Epithelial cell of prostate (primary cell): ENCODE measurements at places on chromosomes 13 and 19.

- no peak for DNase-seq
These were observed 10.6 kb upstream of the DPF1 start for GRCh38 chr19:38234615-38235014.

GRCh38 chr19:13069415-13070359 is 33.0 kb downstream of the LYL1 start:
- DNase-seq: no peak

- no peak for DNase-seq
These were observed 10.6 kb downstream of the POU2F2 start for GRCh38 chr19:42121656-42122069.

GRCh38 chr13:34128661-34129060 is 310.7 kb downstream of the RFC3 start:
- no peak for DNase-seq

DNA sequence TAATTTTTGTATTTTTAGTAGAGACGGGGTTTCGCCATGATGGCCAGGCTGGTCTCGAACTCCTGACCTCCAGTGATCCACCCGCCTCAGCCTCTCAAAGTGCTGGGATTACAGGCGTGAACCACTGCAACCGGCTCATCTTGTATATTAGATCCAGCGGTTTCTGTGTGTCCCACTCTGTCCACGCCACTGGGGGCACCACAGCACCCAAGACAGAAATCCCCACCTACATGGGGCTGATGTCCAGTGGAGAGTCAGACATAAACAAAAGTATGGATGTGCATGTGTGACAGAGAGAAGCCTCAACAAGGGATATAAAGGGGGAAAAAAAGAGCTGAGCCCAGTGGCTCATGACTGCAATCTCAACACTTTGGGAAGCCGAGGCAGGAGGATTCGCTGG is 65.8 kb upstream of the ADGRE5 start:
- no peak for DNase-seq

GRCh38 chr13:42538996-42539395 is 35.0 kb upstream of the TNFSF11 start:
- no peak for DNase-seq

- DNase-seq: no peak
These were observed 65.6 kb downstream of the MCF2L start for GRCh38 chr13:113034451-113035212.

- DNase-seq: no peak
These were observed 334.2 kb downstream of the DNAJC15 start for GRCh38 chr13:43357564-43357963.

GRCh38 chr19:29188289-29189032 is 24.5 kb downstream of the UQCRFS1 start:
- DNase-seq: no peak

- no peak for DNase-seq
These were observed 42.6 kb upstream of the ADGRL1 start for GRCh38 chr19:14248578-14249011.

DNA sequence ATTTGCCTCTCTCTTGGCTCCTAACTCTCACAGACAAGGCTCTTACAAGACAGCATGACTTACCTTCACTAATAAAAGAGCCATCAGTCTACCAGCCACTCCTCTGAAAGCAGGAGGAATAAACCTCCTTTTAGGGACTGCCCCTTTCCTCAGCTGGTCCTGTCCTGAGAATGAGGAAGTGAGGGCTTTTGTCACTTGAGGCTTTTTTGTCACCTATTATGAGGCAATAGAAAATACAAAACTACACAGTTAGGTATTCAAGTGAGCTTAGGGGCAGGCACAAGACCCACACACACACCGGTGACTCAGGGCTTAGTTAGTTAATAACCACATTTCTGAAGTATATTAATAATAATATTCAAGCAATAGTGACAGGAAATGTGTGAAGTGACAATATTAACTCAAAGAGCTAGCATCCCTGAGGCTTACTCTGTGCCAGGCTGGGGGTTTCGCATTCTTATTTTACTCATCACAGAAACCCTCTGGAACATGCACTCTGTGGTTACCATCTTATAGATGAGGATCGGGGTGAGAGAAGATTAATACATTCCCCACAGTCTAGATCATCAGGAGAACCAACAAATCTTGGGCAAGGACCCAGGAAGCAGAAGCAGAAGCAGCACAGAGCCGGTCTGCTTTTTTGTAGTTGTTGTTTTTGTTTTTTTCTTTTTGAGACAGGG is 379.9 kb downstream of the LIG4 start:
- no peak for DNase-seq

- DNase-seq: no peak
These were observed 7.6 kb downstream of the EHD2 start for GRCh38 chr19:47720669-47721422.

DNA sequence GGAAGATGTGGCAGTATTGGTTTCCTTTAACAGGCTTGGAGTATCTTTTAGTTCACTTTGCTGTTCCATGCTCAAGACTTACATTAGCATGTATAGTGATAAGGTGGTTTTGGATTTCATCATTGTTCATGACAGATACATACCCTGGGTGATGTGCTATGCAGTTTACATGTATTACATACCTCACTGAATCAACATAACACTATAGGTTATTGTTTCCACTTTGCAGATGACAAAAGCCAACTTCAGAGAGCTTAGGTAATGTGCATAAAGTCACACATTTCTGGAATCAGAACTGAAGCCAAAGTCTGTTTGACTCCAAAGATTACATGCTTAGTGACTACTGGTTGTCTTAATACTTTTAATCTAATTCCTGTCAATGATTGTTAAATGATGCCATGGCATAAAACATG is 7.1 kb downstream of the COMMD6 start:
- no peak for DNase-seq

DNA sequence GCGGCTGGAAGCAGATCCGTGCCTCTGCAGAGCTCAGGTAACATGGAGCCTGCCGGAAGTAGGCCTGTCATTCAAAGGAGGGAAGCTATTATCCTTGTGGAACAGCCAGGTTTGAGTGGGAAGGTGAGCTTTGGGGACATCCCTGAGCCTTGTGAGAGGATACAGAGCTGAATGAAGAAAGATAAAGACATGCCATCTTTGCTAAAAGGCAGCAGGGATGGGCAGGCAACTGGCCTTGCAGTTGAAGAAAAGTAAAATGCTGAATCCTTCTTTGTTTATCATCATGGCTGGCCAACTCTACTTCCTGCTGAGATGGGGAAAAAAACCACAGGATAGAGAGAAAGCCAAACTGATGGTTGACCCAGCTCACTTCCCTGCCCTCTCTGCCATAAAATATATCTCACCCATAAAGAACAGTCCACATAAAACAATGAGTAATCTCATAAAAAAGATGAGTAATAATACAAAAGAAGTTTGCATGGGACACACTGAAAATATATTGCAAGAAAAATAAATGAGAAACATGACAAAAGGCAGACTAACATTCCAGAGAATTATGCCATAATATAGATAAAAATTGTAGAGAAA is 226.3 kb downstream of the DLEU7 start:
- peak; percentile 60 for DNase-seq

DNA sequence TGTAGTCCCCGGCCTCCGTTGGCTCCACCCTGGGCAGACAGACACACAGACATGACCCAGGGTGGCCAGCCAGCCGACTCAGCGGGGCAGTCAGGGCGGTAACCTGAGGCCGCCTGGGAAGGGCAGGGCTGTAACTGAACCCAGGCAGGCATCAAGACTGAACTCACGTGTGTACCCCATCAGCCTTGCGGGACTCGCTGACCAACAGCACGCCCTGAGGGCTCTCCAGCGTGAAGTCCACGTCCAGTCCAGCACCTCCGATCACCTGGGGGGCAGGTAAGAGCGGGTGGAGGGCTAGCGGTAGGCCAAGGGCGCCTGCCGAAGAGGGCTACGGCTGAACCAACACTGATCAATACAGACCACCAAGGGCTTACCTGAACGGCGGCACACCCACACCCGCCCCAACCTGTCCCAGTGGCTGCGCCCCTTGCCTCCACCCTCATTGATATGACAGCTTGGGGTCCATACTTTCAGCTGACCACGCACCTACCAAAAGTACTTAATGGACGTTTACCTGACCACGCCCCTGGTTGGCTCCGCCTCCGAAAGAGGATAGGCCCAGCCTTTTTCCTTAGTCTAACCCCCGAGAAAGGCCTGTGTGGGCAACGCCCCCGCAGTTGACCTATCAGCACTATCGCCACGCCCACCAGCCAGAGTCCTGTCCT is 791 bp downstream of the TMED1 start:
- no peak for DNase-seq

DNA sequence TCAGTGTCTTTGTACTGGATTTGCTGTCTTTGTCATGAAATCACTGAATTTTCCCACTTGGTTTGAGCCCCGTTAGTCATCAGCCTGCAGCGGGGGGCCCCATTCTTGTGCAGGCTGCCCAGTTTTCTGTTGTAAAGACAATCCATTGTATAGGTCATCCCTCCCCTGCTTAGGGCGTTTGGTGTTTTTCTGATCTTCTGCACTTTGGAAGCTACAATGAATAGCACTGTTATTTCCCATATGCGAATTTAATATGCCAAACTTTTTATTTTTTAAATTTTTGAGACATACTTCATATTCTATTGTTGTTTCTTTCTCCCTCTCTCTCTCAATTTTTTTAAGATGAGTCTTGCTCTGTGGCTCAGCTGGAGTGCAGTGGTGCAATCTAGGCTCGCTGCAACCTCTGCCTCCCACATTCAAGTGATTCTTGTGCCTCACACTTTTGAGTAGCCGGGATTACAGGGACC is 9.0 kb downstream of the SLC27A1 start:
- DNase-seq: no peak

GRCh38 chr19:33333642-33334041 is 31.3 kb upstream of the CEBPA start:
- DNase-seq: no peak

DNA sequence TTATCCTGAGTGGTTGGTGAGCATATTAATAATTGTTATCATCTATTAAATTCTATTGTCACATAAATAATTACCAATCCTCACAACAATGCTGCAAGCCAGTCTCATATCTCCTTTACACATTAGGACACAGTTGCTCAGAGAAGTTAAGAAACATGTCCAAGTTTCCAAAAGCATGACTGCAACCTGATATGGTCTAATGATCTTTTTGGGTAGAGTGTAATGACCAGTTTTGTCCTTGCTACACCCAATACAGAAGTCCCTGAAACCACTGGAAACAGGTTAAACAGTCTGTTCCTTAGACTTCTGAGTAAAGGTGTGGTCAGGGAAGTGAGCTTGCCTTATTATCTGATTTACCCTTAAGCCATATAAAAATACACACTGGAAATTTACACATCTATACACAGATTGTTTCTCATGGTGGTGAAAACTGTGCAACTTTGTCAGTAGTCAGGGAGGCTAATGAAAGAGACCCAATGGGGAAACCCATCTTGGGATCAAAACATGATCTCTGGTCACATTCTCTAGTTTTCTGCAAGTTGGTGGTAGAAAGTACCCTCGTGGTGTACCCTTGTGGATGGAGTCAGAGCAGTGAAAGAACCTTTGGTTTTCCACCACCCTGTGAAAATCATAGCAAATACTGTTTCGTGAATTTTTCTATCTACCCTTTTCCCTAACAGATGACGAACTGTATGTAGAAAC is 146.0 kb upstream of the KLF12 start:
- DNase-seq: no peak

DNA sequence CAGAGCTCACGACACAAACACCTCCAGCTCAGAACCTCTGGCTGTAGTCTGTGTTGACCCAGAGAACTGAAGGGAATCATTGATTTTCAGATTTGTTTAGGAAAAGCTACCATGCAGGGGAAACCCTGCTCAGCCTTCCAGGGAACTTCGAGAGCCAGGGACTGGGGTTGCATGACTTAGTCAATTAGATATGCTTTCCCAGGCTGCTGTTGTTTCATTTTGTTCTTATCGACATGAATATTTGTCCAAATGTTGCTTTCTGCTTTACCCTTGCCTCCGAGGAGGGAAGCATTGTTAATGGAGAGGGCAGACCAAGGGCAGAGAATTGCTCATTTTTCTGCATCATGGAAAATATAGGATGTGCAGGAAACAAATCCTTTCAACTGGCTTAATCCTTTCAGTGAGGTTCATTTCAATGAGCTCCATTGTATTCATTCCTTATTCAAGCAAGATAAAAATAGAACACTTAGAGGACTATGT is 82.5 kb downstream of the KLF5 start:
- no peak for DNase-seq

DNA sequence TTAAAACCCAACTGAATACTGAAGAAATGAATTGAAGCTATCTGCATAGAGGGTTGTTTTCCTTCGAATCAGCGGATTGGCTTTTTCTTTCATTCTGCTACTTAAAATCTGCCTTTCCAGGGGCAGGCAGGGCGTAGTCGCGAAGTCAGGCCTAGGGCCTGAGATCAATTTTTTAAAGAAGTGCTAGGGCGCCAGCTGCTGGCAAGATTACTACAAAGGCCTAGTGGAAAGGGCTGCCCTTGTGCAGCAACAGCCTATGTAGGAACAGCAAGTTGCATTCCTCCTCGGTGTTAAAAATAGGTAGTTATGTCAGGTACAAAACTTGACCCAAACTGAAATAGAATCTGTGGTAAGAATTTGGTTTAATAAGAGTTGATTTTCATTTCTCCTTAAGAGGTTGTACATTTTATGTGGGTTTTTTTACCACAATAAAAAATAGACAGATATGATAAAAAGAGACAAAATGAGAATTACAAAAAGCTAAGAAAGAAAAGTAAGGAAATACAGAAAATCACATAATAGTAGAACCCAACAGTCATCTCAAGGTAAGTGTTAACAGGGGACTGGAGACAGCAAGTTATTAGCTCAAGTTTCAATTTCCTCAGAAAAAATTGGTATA is 9.5 kb upstream of the URAD start:
- no peak for DNase-seq

GRCh38 chr13:94322925-94323763 is 156.3 kb downstream of the DCT start:
- no peak for DNase-seq
